CD4-positive, alpha-beta T cell treated with Interleukin-10 for 1 hour (primary cell): ENCODE measurements at places on chromosomes 16 and 17.

DNA sequence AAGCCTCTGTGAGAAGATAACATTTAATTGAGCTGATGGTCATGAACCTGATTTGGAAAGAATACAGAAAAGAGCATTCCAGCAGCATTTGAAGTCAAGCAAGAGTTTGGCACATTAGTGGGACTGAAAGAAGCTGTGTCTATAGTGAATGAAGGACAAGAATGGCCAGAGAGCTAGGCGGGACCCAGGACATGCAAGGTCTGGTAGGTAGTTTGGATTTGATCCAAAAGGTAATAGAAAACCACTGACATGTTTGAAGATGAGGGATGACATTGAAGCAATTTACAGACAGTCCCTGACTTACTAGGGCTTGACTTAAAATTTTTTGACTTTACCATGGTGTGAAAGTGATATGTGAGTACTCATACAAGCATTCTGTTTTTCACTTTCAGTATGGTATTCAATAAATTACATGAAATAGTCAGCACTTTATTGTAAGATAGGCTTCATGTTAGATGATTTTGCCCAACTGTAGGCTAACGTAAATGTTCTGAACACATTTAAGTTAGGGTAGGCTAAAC lies 7.6 kb downstream of the CYB5B start:
- DNase-seq: no peak

GRCh38 chr17:35152421-35153140 lies 5.0 kb downstream of the UNC45B start:
- no peak for DNase-seq

DNA sequence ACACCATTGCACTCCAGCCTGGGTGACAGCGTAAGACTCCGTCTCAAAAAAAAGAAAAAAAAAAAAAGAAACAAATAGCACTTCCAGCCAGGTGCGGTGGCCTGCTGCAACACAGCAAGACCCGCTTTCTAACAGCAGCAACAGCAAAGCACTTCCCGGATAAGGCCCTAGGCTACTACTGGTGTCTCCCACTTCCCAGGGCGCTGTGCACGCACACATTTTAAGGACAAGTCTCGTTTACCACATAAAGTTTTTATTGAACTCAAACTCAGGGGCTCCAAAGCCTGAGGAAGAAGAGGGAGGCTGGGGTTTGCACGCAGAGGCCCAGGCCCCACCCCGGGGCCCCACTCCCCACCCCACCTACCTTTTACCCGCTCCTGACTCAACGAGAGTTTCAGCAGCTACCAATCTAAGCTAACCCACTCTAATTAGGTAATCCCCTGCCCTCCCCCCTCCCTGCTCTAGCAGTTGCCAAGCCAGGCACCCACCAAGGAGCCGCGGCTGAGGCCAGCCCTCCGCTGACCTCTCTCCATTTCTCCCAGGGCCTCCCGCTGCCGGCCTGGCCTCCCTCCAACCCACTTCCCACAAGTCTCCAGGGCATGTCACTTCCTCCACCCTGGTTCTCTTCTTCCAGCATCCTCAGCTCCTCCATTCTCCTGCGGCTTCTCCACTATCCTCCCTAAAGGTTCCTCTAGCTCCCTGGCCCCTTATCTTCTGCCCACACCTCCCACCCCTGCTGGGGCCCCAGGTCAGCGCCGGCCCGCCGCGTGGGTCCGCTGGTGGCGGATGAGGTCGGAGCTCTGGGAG lies 2.4 kb downstream of the ZNF768 start:
- DNase-seq: no peak

DNA sequence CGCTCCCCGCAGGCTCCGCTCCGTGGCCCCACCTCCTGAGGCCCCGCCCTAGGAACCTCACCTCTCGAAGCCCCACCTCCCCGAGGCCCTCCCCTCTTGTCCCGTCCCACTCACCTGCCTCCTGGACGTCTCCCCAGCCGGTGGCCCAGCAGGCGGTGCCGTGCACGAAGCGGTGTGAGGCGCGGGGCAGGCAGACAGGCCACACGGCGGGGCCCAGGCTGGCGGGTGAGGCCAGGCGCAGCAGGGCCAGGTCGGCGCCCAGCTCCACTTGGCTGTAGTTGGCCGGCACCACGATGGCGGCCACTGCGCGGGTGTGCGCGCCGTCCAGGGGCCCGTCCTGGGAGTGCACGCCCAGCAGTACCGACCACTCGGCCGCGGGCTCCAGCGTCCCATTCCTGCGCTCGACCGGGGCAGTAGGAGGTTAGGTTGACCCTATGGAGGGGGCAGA lies 1.6 kb downstream of the PRSS36 start:
- no peak for DNase-seq

DNA sequence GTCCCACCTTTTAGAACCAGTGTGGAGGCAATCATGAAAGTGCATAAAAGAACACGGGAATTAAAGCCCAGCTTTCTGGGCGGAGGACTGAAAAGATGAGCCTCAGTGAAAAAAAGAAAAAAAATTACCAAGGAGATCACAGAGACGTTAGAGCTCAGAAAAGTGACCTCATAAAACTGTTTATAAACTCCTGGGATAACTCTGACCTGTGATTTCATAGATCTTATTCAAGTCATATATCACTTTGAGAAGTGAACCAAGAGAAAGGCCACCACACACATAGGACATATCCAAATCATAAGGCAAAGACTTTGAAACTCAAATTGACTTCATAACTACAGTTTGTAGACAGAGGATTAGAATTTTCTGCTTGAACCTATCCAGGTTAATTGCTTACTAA lies 90.1 kb downstream of the KCNJ2 start:
- no peak for DNase-seq

- no peak for DNase-seq
Observed at GRCh38 chr16:57681950-57682728, 12.5 kb upstream of the DRC7 start.

GRCh38 chr17:59000022-59000421 lies 106.7 kb downstream of the TRIM37 start:
- DNase-seq: no peak

GRCh38 chr17:15947271-15947670 lies 2.3 kb downstream of the ADORA2B start:
- DNase-seq: no peak

DNA sequence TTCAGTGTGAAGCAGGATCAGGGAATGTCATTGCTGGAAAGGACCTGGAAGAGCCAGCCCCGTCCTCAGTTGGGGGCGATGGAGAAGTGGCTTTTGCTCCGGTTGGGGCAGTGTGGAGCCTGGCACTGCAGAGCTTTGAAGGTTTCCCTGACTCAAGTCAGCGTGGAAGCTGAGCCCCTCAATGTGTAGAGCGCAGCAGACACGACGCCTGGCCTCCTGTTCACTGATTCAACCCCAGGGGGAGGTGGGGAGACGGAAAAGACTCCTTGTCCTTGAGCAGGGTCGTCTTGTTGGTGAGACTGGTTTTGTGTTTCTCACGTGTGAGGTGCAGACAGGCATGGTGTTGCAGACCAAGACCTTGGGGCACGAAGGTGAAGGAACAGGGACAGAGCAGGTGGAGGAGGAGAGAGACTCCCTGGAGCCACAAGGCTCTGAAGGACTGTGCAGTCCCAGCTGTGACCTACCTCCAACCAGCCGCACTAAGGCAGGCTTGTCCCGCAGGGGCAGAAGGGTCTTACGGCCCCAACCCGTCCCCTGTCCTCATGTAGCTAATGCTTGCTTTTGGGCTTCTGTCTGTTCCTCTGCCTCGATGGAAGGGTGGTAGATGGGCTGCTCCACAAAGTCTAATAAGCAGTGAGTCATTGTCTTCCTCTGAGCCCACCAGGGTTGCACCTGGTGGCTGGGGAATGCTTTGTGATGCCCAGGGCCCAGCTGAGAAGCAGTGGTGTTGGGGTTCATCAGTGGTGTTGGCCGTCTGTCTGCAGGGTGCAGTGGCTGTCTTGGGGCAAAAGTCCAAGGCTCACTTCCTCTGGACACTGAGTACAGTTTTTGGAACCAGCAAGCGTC lies 47.8 kb downstream of the MPRIP start:
- DNase-seq: no peak

GRCh38 chr16:3797904-3798811 lies 80.8 kb upstream of the TRAP1 start:
- DNase-seq: no peak

GRCh38 chr16:2686912-2687507 lies 4.7 kb downstream of the KCTD5 start:
- peak; percentile 22 for DNase-seq

DNA sequence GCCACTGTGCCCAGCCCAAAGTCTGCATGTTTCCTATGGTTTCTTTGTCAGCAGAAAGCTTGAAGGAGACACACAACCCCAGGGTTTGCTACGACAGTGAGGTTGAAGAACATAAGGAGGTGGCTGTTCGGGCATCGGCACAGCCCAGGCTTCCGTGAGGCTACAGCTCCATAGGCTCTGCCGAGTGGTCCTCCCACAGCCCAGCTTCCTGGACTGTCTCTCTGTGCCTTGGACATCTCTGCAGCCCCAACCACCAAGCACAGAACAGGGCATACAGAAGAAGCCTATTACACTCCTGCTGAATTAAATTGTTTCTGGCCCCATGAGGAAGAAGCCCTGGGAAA lies 3.2 kb upstream of the HAP1 start:
- no peak for DNase-seq

- DNase-seq: no peak
Observed at GRCh38 chr16:54173490-54173889, 113.1 kb downstream of the IRX3 start.

- DNase-seq: peak; percentile 70
Observed at GRCh38 chr17:80847496-80848230, 144.0 kb upstream of the CHMP6 start.

GRCh38 chr17:70552230-70552981 lies 383.1 kb downstream of the KCNJ2 start:
- peak; percentile 12 for DNase-seq

DNA sequence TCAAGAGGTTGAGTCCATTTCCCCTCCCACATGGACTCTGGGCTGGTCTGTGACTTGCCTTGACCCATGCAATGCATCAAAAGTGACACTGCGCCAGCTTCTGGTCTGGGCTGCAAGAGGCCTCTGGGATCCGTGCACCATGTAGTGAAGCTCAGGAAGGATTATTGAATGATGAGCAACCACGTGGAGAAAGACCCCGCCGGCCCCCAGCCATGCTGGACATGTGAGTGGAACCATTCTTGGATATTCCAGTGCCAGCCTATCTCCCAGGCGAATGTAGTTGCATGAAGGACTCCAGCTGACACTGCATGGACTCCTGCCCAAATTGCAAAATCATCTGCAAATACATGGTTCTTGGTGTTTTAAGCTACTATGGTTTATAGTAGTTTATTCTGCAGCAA lies 7.6 kb upstream of the ALOX15B start:
- no peak for DNase-seq

DNA sequence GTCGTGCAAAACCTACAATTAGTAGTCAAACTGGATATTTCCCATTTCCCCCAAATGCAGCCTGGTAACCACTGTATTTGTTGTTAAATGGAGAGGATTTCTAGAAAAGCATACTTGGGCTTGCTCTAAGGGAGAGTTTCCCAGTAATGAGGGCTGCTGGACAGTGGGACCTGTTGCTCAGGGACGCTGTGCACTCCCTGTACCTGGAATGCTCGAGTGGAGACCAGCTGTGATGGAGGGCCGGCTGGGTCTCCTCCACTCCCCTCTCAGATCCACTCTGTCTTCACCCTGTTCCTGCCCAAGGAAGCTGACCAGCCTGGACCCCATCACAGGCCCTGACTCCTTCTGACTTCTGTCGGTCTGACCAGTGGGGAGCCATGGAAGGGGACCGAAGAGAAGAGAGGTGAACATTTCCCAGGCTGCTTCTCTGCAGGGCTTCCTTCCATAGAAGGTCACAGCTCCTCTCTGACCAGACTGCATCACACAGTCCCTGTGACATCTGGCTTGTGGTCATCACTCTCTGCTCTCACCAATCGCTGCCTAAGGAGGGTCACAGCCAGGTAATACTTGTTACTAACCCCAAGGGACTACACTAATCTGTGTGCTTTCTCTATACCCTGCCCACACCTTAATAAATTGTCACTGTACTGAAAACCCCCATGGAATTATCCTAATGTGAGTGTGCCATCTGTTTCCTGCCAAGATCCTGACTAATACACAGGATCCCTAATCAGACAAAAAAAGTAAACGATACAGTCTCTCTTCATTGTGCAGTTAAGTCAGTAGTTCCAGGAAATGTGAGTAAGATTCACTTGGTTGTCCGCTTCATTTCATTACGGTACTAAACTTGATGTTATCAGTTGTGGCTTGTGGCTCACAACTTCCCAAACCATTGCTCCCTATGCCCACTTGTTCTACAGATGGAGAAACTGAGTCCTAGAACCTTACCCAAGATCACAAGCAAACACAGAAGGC lies 102.4 kb downstream of the CCT6B start:
- DNase-seq: no peak

DNA sequence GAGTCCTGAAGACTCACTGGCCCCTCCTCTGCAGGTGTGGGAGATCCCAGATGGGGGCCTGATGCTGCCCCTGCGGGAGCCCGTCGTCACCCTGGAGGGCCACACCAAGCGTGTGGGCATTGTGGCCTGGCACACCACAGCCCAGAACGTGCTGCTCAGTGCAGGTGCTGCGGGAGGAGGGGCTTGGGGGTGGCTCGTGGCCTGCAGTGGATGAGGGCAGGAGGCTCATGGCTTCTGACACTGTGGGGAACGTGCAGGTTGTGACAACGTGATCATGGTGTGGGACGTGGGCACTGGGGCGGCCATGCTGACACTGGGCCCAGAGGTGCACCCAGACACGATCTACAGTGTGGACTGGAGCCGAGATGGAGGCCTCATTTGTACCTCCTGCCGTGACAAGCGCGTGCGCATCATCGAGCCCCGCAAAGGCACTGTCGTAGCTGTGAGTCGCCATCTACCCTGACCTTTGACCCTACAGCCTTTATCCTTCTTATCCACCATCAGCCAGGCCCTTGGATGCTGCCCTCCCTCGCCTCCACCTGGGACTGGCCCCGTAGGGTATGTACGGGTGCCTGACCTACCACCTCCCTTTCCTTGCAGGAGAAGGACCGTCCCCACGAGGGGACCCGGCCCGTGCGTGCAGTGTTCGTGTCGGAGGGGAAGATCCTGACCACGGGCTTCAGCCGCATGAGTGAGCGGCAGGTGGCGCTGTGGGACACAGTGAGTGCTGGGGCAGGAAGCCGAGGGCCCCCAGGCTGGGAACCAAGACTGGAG lies 3.6 kb downstream of the CORO1A start:
- DNase-seq: peak; percentile 89

- DNase-seq: no peak
Observed at GRCh38 chr16:28610595-28611191, 849 bp upstream of the SULT1A1 start.

- no peak for DNase-seq
Observed at GRCh38 chr17:64155129-64155528, 25.2 kb upstream of the ERN1 start.

GRCh38 chr16:73526011-73526804 lies 478.3 kb upstream of the ZFHX3 start:
- no peak for DNase-seq

DNA sequence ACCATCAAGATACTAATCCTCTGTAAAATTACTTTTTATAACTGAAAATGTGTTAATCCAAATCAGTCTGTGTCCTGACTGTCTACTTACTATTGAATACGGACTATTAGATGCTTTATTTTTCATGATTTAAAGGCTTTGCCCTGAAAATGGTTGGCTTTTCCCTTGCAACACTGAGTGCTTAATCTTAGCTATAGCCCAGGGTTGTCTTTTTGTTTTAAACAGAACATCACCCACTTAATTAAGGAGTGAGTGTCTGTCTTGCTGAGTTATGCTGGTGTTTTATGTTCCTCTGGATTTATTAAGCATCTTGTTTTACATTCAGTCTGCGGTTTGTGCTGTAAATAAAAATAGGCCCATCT lies 11.0 kb downstream of the FTO start:
- no peak for DNase-seq

GRCh38 chr17:5971969-5972368 lies 98.2 kb upstream of the WSCD1 start:
- no peak for DNase-seq

- no peak for DNase-seq
Observed at GRCh38 chr16:17658881-17659280, 188.1 kb upstream of the XYLT1 start.

GRCh38 chr16:69444873-69445517 lies 20.6 kb downstream of the CYB5B start:
- DNase-seq: no peak
